ENCODE measurements at places on chromosomes 3 and 15.

- no peak for DNase-seq
These were observed 142.7 kb downstream of the NSMCE3 start for GRCh38 chr15:29126821-29127461.

DNA sequence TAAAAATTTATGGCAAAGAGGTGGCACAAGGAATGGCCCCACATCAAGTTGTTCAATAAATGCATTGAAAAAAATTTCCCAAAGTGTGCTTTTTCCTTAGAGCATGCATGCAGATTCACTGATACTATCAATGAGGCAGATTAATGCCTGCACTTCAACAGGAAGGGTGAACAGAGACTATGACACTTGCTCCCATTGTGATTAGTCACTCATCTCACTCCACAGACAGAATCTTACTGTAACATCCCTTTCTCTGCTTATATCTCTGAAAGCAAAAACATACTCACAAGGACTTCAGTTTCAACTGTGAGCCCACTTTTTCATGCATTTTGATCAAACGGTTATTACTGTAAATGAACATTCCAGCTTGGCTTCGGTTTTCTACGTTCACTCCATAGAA, 60.9 kb downstream of the MORC1 start:
- DNase-seq, result no peak

- no peak for DNase-seq
These were observed 153.6 kb downstream of the AKAP13 start for GRCh38 chr15:85534031-85534430.

DNA sequence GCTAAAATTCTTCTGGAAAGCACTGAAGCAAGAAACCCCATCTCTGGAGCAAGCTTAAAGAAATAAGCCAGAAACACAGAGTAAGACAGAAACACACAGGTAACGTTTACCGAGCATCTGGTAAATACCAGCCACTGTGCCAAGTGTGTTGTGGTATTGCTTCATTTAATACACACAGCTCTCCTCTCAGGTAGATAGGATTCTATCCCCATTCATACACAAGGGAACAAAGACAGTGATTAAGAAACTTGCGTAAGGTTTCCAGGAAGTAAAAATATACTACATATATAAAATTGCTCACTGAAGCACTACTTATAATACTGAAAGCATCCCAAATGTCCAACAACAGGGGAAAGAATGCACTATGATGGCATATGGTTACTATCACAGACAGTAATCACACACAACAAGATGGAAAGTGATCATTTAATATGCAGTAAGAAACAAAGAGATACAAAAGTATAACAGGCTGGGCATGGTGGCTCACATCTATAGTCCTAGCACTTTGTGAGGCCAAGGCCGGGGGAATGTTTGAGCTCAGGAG, 27.5 kb downstream of the TAMM41 start:
- no peak for DNase-seq

- DNase-seq, result no peak
These were observed 48.7 kb downstream of the ZPLD1 start for GRCh38 chr3:102483556-102483955.

DNA sequence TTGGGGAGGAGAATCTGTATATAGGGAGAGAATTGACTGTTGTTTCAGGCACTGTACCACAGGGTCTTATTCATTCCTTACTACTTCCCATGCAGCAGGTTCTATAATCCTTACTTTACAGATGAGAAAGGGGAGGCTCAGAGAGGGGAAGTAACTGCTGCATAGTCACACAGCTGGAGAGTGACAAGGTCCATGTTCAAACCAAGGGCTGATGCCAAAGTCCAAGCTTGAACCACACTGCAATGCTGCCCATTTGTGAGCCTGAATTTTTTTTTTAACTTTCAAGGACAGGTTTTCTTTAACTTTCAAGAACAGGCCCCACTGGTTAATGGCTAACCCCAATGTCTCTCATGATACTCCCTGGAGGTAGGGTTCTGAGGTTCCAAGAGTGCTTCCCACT, 26.2 kb downstream of the RBP2 start:
- no peak for DNase-seq

DNA sequence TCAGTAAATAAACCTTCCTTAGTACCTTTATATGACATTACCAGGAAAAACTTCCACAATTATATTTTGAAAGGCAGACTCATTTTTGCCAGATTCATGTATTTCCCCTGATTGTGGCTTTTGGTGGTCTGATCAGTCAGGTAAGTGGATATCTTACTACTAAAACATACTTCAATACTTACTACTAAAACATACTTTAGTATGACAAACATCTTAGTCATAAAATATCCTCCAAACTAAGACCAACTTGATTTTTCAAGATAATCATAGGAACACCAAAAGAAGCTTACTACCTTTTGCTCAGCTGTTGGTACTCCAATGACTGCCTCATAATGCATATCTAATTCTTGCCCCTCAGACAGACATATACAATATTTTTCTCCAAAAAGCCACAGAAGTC, 9.3 kb downstream of the TJP1 start:
- DNase-seq, result no peak

DNA sequence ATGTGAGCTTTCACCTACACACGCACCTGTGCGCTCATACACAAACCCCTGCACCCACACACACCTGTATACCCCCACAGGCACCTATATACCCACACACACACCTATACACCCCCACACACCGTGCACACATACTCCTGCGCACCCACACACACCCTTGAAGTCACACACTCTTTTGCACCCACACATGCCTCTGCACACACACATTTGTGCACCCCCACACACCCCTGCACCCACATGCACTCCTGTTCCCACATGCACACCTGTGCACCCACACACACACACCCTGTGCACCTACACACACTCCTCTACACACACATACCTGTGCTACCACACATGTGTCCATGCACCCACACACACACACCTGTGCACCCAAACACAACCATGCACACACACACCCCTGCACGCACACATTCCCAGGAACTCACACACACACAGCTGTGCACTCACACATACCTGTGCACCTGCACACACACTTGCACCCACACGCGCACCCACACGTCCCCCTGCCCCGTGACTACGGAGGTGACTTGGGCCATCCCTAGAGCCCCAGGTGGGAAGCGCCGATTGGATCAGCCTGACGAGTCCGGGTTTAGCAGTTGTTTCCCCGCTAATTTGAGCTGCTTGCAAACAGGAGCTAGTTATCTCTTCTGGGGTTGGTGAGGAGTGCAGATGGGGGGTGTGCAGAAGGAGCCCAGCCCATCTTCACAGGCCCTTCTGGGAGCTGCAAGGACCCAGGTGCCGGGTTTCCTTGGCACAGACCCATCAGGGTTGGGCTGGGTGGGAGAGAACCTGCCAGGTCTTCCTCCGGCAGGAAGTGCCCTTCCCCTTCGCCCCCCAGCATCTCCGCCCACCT, 97.8 kb downstream of the CHSY1 start:
- no peak for DNase-seq

DNA sequence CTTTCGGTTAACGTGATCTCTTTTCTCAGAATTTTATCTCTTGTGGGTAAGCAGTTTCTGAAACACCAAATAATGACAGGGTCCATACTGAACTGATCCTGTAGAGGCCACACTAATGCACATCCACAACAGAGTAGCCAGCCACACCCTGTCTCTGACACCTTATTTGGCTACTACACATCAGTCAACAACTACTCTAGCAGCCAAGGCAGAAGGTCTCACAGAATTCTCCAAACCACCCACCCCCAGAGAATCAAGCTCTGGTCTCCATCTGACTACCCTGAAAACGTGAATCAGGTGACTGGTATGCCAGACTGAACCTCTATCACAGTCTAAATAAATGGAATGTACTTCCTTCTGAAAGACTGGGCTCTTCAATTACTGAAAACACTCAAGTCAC, 38.0 kb downstream of the EDC3 start:
- DNase-seq, result no peak

DNA sequence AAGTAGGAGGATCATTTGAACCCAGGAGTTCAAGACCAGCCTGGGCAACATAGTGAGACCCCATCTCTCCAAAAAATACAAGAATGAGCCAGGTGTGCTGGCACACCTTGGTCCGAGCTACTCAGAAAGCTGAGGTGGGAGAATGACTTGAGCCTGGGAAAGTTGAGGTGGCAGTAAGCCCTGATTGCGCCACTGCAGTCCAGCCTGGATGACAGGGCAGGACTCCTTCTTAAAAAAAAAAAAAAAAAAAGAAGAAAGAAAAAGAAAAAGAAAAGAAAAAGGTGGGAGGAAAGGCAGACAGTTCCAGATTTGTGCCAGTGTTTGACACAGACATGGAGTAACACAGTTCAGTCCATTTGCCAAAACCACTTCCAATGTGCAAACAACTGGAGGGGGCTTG, 75.7 kb downstream of the ATP10A start:
- no peak for DNase-seq

- no peak for DNase-seq
These were observed 26.4 kb downstream of the STOML1 start for GRCh38 chr15:73965758-73966113.

GRCh38 chr3:2838546-2839157, 271.5 kb downstream of the IL5RA start:
- DNase-seq, result no peak

- DNase-seq, result no peak
These were observed 2.6 kb downstream of the GP5 start for GRCh38 chr3:194396539-194396858.

DNA sequence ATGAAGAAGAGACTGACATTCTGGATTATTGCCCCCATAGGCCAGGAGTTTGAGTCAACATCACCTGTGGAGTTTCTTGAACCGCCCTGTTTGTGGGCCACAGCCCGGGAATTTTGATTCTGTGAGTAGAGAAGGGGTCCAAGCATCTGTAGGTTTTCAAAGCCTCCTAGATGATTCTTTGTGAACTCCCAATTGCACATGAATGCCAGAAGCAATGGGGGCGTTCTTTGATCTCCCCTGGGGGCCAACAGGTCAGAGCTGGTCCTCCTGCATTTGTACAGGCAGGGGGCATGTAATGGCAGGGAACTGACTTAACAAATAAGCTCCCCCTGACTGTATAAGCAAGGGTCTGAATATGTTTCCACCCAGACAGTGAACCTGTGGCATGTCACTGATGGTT, 260.3 kb downstream of the SLCO3A1 start:
- no peak for DNase-seq

GRCh38 chr3:42721690-42722089, 19.1 kb upstream of the HHATL start:
- no peak for DNase-seq

GRCh38 chr15:73926219-73927002, at the start of gene LOXL1:
Gene LOXL1 (plus strand): TSS chr15:73926462. CDS start chr15:73926784, 322 bp downstream.
- peak; percentile 11 for DNase-seq

DNA sequence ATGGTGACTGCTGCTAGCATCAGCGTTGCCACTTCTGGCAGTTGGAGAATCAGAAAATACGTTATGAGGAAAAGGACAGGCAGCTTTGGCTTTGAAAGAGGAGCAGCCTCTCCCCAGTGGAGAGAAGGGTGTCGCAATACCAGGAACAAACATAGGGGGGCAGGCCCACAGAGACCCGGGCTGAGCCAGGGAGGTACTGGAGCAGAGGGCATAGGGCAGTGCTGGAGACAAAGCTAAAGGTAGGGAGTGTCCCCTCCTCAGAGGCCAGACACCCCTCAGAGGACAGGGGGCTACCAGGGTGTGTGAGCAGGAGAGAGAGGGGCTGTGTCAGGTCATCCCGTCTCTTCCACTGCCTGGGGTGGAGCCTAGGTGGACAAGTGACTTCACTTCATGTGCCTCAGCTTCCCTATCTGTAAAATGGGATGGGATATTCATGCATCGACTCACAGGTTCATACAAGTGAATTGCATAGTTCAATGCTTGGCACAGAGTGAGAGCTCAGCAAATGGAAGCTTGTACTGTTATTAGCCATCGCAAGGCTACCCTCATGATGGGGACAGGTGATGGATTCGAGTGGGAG, 49.7 kb upstream of the LIMD1 start:
- DNase-seq, result no peak

GRCh38 chr3:53039376-53039752, 6.5 kb downstream of the SFMBT1 start:
- no peak for DNase-seq

- DNase-seq, result no peak
These were observed 363.5 kb downstream of the FOXP1 start for GRCh38 chr3:71219744-71220638.
